ENCODE measurements at places on chromosomes 7 and 10.
A peak's percentile ranks its signal among the peaks of the same experiment; 100 is the strongest.

DNA sequence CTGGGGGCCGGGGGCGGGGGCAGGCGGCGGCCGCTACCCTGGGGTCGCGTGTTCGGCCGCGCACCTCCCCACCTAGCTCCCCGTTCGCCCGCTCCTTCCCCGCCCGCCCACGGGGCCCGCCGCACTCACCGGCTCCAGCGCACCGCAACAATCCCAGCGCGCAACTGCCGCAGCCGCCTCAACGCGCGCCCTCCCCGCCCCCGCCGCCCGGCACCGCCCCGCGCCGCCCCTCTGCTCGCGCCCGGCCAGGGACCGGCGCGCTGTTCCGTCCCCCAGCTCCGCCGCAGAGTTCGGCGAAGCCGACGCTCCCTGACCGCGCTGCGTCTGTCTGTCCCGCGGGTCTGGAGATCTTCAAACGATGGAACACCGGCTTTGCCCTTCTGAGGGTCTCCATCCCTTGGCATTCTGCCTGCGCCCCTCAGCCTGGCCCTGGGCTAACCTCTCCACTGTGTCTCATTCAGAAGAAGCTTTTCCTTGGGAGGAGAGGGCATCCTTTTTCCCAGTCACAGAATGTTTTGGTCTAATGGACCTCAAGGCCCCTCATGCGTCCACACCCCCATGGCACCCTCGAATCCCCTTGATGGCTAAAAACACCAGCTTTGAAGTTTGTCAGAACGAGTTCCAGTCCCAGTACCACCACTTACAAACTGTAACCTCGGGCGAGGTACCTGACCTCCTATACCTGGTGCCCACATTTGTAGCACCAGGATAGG, at the start of gene NT5C2:
NT5C2 (minus strand) TSS at position 166 of the 713 bp plus-strand sequence. CDS start 18,314 bp downstream, outside the sequence.
- DNase-seq = peak; percentile 56

DNA sequence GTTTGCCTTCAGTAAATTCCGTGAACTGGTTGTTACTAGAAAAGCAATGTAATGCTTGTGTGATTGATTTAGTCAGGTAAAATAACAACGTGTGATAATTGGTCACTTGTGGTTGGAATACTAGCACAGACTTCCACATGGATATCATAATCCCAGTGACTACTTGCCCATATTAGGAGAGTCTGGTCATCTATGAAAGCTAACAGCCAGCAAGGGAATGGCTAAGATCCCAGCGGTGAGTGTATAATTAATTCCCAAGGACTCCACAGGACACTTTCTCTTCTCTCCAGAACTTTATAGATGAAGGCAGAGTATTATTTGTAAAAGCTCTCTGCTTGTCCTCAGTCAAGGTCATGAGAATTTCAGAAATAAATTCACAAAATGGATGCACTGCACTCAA, 662.6 kb upstream of the TEX47 start:
- DNase-seq = no peak

- DNase-seq = no peak
Observed at GRCh38 chr7:80185571-80185970, 50.9 kb downstream of the GNAI1 start.

- DNase-seq = no peak
Observed at GRCh38 chr10:60848126-60848525, 69.8 kb downstream of the CDK1 start.

GRCh38 chr7:151626422-151627115, 106.9 kb upstream of the RHEB start:
- DNase-seq = peak; percentile 34

DNA sequence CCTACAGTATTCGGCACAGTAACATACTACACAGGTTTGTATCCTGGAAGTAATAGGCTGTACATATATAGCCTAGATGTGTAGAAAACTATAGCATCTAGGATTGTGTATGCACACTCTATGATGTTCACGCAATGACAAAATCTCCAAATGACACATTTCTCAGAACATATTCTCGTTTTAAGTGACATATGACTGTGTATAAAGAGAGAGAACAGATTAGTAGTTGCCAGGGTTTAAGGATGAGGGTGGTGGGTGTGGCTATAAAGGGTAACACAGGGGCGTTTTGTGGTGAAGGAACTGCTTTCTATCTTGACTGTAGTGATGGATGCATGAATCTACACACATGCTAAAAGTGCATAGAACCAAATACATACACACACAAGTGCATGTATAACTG, 101.2 kb downstream of the ARL4A start:
- DNase-seq = no peak

DNA sequence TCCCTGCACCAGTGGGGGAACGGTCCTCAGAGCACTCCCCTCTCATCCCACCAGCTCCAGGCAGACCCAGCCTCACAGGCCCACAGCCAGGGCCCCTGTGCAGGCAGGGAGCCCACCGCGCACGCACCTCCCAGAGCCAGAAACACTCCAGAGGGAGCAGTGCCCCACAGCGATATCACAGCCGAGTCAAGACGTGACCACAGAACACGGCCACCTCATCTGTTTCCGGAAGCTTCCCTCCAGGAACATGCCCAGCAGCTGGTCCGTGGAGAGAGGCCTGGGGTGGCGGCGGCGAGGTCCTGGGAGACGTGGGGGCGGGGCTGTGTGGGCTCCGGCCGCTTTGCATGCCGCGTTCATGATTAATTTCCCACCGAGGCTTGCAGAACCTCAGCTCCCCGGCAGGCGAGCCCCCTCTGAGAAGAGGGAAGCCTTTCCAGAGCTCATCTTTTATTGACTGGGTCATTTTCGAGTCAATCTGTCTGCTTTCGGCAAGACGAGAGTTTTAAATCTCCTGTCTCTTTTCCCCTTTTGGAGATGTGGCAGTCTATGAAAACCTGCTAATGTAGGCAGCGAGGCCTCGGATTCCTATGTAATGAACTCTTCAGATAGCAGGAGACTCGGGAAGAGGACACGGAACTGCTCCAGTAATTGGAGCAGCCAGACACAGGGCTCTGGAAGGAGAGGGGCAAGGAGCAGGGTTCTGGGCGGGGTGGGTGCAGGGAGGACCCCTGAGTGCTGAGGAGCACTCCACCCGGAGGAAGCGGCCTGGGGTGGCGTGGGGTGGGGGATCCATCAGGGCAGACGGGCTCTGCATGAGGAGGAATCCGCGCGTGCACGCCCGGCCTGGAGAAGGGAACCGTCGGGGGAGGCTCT, 242.8 kb downstream of the ELFN1 start:
- no peak for DNase-seq
